ENCODE measurements at places on chromosomes 3 and 15.

DNA sequence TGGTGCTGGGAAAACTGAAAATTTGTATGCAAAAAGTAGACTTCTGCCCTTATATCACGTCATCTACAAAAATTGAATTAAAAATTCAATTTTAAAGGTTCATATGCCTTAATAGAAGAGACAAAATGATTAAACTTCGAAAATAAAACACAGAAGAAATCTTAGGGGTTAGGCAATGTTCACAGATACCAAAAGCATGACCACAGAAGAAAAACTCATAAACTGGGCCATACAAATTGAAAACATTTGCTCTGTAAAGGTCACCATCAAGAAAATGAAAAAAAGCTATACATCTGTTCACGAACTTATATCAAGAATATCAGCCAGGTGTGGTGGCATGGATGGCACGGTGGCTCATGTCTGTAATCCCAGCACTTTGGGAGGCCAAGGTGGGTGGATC, 245.1 kb downstream of the PCCB start:
- no peak for DNase-seq

- no peak for DNase-seq
Observed at GRCh38 chr3:161268601-161269000, 47.5 kb downstream of the NMD3 start.

- no peak for DNase-seq
Observed at GRCh38 chr3:108008931-108009639, 81.7 kb downstream of the CD47 start.

- DNase-seq, result no peak
Observed at GRCh38 chr15:69323893-69324430, 25.2 kb downstream of the PAQR5 start.

GRCh38 chr3:133928903-133929607, 33.4 kb upstream of the RAB6B start:
- no peak for DNase-seq

DNA sequence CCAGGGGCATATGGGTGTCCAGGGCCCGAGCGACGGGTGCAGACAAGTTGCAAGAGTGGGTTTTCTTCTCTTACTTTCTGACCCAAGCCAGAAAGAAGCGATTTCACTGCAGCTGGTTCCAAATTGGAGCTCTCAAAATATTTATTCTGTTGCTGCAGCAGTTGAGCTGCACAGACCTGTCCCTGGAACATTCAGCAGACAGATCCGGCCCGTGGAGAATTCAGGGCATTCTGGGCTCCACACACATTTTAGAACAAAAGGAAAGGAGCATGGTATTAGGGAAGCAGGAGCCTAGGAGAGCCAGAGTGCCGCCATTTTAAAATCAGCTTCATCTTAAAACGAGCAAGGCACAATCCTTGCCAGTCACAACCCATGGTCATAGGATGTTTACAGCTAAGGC, 135.3 kb upstream of the TPM1 start:
- DNase-seq, result no peak

GRCh38 chr3:148880681-148881080, 15.6 kb downstream of the CPA3 start:
- no peak for DNase-seq

GRCh38 chr3:14210843-14211594, 32.4 kb downstream of the LSM3 start:
- DNase-seq, result no peak

GRCh38 chr3:191342411-191342810, 12.1 kb upstream of the UTS2B start:
- no peak for DNase-seq

DNA sequence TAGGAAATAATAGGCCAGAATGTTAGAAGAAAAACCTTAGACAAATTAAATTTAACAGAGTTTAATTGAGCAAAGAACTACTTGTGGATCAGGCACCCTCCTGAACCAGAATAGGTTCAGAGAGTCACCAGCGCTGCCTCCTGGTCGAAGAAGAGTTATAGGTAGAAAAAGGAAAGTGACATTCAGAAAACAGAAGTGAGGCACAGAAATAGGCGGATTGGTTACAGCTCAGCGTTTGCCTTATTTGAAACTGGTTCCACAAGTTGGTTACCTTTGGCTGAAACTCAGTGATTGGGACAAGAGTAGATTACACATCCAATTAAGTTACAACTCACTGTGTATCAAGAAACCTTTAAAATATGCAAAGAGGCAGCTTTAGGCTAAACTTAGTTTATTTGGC, 4.4 kb downstream of the AADAC start:
- DNase-seq, result no peak

DNA sequence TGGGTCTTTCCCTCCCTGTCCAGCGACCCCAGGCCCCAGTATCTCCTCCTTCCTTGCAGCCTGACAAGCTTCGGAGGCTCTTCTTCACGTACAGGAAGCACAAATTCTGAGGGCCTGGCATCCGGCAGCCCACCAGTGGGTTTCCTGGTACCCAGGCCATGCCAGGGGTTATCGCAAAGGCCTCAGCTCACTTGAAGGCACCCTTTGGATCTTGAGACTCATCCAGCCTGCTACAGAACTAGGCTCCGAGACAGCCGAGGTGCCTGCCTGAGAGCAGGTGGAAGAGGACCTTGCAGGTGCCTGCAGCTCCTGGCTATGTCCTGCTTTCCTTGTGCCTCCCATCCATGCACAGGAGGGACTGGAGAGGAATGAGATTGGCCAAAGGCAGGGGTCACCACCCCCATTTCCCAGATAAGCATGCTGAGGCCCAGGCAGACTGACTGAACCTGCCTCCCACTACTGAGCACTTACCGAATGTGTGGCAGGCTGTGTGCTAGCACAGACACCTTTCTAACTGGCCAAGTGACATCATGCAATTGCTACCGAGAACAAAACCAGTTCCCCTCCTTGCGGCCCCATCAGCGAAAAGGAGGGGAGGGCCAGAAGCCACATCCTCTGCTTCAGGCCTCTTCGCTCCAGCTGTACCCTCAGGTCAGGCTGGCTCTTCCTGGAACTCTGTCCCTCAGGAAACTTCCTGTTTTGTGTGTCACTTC, 11.2 kb downstream of the SH2D7 start:
- DNase-seq, result peak; percentile 9

DNA sequence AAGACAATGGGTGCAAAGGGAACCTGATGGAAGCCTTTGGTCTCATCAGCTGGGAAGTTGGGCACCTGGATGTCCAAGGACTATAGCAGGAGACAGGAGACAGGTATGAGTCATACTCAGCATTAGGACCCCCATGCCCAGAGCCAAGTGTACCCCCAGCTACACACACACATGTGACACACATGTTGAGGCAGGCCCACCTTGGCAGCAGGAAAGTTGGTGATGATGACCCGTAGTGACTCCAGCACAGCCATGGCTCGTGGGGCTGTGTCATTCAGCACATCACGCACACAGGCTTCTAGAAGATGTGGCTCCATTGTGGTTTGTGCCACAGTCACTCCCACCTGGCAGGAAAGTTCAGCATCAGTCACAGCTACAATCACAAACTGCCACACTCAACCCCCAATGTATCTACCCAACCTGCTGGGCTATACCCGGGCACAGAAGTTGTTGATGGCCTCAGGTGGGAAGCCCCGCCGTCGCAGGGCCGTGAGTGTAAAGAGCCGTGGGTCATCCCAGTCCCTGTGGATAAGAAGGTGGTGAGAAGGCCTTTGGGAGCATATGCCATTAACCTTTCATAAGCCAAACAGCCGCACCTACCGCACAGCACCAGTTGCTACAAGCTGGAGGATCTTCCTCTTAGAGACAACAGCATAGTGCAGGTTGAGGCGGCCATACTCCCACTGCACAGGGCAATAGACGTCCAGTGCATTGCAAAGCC, 5.2 kb upstream of the QRICH1 start:
- no peak for DNase-seq

GRCh38 chr15:30992249-30992864, 929 bp upstream of the MTMR10 start:
- no peak for DNase-seq

- DNase-seq, result no peak
Observed at GRCh38 chr3:194987571-194988494, 283.1 kb downstream of the XXYLT1 start.

DNA sequence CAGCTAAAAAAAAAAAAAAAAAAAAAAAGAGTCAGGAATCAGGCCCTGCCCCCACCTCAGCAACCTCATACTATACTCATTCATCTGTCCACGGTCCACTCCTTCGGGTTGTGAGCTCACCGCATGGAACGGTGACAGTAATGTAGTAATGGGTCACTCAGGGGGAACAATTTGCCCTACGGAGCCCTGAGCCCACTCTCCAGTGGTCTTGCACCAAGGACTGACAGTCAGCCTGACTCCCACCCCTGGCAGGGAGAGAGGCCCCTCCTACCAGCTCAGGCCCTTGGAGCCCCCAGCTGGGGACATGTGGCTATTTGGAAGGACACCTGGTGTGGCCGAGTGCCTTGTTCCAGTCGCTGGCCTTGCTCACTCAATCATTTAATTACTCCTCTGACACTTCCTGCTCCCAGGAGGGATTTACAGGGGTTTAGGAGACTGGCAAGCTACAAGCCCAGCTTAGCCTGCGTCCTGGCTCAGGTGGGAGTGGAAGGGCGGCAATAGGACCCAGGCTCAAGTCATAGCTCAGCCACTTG, 19.9 kb upstream of the CACNA2D2 start:
- no peak for DNase-seq

DNA sequence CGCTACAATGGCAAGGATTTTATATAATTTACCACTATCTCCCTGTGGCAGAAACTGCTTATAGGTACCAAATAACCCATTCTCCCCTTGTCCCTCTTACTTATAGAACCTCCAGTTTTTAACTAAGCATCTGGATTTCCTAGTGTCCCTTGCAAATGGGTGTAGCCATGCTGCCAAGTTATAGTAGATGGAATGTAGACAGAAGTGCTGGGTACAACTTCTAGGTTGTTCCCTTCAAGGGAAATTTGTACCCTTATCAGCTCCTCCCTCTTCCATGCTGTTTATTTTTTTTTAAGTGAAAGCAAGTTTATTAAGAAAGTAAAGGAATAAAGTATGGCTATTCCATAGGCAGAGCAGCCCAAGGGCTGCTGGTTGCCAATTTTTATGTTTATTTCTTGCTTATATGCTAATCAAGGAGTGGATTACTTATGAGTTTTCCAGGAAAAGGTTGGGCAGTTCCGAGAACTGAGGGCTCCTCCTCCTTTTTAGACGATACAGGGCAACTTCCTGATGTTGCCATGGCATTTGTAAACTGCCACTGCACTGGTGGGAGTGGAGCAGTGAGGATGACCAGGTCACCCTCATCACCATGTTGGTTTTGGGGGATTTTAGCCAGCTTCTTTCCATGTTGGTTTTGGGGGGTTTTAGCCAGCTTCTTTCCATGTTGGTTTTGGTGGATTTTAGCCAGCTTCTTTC, 40.1 kb upstream of the TM4SF19 start:
- DNase-seq, result no peak

- no peak for DNase-seq
Observed at GRCh38 chr15:52715411-52715810, 36.2 kb upstream of the ATOSA start.

GRCh38 chr3:141524988-141525387, 38.2 kb downstream of the RASA2 start:
- DNase-seq, result no peak

- no peak for DNase-seq
Observed at GRCh38 chr3:176469694-176470205, 727.5 kb downstream of the TBL1XR1 start.

DNA sequence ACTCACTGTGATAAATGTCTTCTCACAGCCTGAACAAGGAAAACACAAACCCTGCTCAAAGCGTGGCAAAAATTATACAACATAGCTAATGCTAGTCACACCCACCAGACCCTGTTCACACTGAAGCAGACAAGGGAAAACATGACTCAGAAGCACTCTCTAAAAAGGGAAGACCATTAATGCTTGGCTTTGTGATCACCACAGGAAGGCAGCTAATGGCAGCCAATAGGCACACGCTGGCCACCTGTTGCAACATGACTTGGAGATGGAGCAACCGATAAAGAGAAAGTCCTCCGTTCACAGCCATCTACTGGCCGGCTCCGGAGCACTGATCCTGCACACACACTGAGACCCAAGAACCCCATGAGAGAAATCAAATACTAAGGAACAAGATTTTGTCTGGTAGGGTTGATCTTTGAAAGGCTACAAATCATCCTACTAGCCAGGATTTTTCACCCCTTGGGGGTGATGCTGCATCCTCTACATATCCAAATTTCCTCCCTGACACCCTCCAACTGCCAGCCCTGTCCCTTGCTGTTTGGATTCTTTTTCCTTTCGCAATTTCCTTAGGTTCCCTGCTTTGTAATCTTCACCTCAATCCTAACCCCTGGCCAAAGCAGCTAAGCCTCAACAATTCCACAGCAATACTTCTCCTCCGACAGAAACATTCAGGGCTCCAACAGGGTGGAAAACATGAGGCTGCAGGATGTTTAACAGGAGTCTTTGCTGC, 3.2 kb downstream of the ZXDC start:
- no peak for DNase-seq

DNA sequence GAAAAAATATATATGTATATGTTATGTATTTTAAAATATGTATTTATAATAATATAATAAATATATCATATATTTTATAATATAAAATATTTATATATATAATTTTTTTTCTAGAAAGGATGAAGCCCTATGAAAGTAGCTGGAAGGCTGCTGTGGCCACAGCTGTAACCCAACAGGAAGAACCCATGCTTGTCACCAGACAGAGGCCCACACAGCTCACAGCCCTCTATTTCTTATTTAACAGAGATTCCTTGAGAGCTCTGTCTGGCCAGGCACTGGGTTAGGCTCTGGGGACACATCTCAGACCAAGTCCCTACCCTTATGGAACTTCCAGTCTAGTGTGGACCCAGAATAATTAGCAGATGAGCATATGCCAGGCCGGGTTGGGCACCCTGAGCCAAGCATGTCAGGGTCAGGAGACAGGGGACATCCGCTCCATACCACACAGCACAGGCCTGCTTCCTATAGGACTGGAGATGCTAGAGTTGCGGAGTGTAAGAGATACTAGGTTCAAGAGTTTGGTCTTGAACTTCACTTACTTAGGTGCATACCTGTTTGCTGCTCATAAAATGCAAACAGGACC, 20.5 kb downstream of the MGLL start:
- no peak for DNase-seq

All from stimulated activated CD4-positive, alpha-beta T cell treated with anti-CD3 and anti-CD28 coated beads, Interleukin-2, amount 100 ng/mL, for 4 hours (primary cell).